ENCODE measurements at places on chromosomes 1 and 21. TPM values are rescaled to one million over a fixed set of nuclear protein-coding genes. Genes with fewer than 3 reads are reported as not detected.

- DNase-seq = no peak
These were observed 71.0 kb downstream of the LEPR start for GRCh38 chr1:65491472-65491871.

DNA sequence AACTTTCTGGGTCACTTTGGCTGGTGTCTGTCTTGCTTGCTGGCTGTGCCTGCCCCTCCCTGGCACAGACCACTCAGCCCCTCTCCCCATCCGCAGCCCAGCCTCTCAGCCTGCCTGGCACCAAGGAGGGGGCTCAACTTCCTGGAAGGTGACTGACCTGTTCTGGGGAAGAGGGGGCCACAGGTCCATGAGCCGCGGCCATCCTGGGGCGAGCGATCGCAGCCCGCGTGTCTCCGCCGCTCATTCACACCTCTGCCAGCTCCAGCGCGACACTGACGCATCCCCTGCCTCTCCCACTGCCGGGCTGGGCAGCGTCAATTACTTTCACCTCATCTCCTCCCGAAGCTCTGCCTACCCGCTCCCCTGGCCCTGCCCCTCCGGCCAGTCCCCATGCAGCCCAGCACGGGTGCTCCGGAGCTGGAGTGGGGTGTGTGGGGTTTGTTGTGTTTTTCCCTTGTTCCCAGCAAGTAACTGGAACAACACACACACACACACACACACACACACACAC lies 14.3 kb downstream of the SLC6A9 start:
- no peak for DNase-seq

Gene KCNT2
- total RNA-seq = not detected

Gene LIN28A
- not detected for total RNA-seq
